Suprapubic skin (tissue), 4 donors: ENCODE measurements at places on chromosomes 11 and 22. TPM values are rescaled to one million over a fixed set of nuclear protein-coding genes. Genes with fewer than 3 reads are reported as not detected.
A peak's percentile ranks its signal among the peaks of the same experiment; 100 is the strongest.

- no peak for DNase-seq
Observed at GRCh38 chr11:69364921-69365320, 71.0 kb downstream of the MYEOV start.

- peak; percentile 18 for DNase-seq
Observed at GRCh38 chr11:116543911-116544475, 228.8 kb downstream of the BUD13 start.

Gene XKR3
- total RNA-seq, result not detected

Gene MS4A3
- total RNA-seq, result not detected

- DNase-seq, result peak; percentile 37
Observed at GRCh38 chr22:30891781-30892180, 76.8 kb downstream of the MORC2 start.

Gene C11orf91
- total RNA-seq, result not detected

- DNase-seq, result no peak
Observed at GRCh38 chr22:20448630-20449029, 11.0 kb upstream of the SCARF2 start.

Gene IFT27
- 8.2 TPM for total RNA-seq

Gene SPDYC
- total RNA-seq, result not detected
